NCI-H526 (cell line): ENCODE measurements at places on chromosomes 1 and 21.

DNA sequence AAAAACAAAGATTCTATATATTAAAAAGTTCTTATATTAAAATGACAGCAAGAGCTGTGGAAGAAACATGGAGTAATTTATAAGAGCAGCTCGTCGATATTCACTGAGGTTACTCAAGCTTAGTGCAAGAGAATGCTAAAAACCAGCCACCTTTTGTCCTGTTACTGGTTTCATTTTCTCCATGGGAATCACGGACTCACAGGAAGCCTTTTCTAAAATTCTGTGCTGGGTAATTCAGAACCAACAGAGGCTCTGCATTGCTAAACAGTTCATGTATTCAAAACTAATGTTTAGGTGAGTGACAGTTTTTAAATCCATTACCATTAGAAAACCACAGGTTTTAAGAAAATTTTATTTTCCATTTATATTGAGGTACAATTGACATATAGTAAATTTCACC is 147.8 kb upstream of the MAP1LC3C start:
- DNase-seq: no peak

DNA sequence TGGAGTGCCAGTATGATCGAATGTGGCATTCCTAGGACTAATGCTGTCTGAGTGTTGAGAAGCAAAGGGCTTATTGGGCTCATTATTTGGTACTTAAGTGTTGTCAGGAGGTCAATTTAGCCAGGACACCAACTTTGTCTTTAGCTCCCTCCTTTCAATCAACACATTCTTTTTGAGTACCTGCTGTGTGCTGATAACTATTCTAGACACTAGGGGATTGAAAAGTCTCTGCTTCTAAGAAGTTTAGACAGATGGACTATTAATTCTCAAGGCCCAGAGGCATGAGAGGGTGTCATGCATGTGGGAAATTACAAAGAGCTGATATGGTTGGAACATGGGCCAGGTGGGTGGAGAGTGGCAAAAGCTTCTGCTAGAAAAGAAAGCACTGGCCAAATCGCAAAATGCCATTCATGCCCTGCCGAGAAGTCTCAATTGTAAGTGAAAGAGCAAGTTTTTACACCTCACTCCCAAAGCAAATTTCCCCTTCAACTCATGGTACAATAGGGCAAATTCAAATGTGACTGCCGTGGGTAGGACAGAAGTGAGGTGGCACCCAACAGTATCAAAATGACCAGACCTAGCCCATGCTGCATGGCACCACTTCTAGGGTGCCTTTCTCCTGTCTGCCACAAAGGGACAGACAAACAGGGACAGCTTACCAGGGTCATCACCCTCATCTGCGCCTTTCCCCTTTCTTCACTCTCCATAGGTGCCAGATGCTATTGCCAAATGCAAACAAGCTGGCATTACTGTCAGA is 53.6 kb upstream of the LAX1 start:
- no peak for DNase-seq

GRCh38 chr1:246147524-246148461 is 359.3 kb downstream of the SMYD3 start:
- DNase-seq: no peak

DNA sequence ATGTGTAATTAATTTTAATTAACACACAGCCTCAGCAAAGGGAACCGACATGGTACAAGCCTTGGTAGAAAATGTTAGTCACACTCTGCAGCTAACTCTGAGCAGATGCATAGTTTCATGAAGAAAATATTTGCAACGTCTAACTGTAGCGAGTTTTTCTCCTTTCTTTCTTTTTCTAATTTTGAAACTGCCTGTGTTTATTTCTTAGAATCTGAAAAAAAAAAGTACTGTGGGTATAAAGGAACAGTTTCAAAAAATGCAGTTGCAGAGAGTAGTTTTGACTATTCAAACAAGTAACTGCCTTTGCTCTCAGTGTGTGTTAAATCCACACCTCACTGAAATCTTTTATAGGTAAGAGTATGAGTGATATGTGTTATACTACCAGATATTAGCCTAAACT is 149.9 kb upstream of the C1orf105 start:
- DNase-seq: peak; percentile 70

DNA sequence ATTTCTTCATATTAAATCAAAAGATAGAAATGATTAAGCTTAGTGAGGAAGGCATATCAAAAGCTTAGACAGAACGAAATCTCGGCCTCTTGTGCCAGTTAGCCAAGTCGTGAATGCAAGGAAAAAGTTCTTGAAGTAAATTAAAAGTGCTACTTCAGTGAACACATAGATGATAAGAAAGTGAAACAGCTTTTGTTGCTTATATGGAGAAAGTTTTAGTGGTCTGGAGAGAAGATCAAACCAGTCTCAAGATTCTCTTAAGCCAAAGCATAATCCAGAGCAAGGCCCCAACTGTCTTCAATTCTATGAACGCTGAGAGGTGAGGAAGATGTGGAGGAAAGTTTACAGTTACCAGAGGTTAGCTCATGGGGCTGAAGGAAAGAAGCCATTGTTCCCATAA is 88.4 kb downstream of the ADGRL2 start:
- DNase-seq: no peak
